ENCODE measurements at places on chromosomes 1 and 21.
A peak's percentile ranks its signal among the peaks of the same experiment; 100 is the strongest.

GRCh38 chr1:15923241-15923640 is 52.7 kb downstream of the ZBTB17 start:
- DNase-seq = no peak

DNA sequence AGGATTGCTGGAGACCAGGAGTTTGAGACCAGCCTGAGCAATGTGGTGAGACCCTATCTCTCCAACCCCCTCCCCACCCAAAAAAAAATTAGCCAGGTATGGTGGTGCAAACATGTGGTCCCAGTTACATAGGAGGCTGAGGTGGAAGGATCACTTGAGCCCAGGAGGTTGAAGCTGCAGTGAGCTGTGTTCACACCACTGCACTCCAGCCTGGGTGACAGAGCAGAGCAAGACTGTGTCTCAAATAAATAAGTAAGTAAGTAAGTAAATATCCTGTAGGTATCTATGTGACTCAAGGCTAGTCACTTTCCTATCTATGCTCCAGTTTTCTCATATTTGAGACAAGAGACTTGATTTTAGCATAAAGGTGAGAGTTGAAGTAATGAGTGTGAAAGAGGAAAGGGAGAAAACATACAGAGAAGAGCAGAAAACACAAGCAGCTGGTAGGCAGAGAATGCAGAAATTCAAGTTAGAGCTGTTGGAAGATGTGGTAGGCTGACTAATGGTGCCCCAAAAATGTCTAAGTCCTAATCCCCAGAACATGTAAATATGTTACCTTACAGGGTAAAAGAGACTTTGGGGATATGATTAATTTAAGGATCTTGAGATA is 7.5 kb downstream of the PPP1R12B start:
- DNase-seq = no peak

DNA sequence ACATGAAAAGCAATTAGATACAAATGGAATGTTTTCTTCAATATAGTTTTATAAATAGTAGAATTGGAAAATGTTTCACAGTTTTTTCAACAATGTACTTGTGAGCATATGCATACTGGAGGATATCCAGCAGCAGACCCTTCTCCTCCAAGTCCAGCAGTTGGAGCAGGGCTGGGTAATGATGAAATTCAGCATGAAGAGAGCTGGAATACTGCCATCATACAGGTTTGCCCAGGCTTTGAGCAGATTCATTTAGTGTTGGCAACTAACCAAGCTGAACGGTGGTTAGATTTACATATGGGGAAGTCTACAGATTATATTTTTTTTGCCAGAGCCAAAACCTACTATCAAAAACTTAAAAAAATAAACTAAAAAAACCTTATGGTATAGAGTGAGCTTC is 38.3 kb downstream of the WDR3 start:
- DNase-seq = no peak

DNA sequence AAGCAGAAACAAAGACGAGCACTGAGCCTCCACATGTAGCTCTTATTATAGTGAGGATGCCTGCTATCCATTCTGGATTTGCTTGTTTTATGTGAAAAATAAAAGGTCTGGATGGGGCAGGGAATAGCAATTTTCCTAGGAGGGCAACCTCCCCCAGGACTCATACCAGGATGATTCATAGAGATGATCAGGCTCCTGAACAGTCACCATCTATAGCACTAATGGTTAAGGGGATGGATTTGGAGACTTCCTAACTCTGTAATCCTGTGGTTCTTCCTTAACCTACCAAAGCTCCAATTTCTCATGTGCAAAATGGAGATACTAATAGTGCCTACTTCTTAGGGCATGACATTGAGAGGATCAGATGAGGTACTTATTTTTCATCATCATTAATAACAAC is 34.5 kb upstream of the CD58 start:
- DNase-seq = no peak

DNA sequence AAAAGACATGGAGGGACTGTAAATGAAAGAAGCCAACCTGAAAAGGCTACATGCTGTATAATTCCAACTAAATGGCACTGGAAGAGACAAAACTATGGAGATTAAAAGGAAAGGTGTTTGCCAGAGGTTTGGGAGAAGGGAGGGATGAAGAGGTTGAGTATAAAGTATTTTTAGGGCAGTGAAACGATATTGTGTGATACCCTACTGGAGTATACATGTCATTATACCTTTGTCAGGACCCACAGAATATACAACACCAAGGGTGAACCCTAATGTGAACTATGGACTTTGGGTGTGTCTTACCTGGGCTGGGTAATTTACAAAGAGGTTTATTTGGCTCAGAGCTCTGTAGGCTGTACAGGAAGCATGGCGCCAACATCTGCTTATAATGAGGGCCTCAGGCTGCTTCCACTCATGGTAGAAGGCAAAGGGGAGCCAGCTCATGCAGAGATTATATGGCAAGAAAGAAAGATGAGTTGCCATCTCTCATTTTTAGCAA is 73.4 kb downstream of the CD2 start:
- DNase-seq = no peak

DNA sequence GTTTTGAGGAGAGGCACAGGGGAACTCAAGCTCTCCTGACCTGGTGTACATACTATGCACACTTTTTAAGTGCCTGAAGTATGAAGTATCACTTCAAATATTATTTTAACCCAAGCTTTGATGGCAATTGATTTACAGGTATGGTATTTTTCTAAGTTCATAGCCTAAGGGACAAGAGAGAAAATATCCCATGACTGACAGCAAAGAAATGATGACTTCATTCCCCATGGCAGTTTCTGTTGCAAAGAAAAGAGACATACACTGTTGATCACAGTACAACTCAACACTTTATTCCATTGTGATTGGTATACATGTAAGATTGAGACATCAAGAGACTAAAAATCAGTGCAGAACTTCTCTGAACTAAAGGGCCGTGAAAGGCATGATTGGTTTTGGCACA is 41.8 kb upstream of the BCL10 start:
- DNase-seq = no peak

- peak; percentile 28 for DNase-seq
These were observed 38.2 kb upstream of the WASF2 start for GRCh38 chr1:27527890-27528817.

- no peak for DNase-seq
These were observed 1.5 kb downstream of the RORC start for GRCh38 chr1:151830055-151830454.

DNA sequence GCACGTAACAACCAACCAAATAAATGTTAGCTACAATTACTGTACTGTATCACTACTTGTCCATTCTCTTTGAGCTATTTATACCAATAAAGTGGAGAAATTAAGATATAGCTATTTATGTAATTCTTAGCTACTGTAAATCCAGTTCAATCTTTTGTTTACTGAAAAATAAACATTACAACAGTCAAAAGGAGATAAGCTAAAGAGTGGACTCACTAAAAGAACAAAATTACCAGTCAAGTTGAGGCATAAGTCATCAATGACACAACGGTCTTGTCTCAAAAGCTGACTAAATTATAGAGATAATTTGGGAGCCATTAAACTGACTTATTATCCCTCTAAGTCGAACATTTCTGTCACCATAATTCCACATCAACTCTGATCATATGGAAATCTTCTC is 22.5 kb downstream of the TGFBR3 start:
- no peak for DNase-seq

DNA sequence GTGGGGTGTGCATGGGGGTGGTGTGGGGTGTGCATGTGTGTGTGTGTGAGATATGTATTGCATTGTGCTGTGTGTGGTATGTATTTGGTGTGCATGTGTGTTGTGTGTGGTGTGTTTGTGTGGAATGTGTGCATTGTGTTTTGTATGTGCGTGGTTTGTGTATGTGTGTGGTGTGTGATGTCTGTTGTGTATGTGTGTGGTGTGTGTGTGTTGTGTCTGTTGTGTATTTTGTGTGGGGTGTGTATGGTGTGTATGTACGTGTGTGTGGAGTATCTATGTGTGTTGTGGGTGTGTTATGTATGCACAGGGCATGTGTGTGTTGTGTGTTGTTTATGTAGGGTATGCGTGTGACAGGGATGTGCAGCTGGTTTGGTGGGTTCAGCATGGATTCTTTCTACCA is 67.8 kb upstream of the COG2 start:
- DNase-seq = no peak

DNA sequence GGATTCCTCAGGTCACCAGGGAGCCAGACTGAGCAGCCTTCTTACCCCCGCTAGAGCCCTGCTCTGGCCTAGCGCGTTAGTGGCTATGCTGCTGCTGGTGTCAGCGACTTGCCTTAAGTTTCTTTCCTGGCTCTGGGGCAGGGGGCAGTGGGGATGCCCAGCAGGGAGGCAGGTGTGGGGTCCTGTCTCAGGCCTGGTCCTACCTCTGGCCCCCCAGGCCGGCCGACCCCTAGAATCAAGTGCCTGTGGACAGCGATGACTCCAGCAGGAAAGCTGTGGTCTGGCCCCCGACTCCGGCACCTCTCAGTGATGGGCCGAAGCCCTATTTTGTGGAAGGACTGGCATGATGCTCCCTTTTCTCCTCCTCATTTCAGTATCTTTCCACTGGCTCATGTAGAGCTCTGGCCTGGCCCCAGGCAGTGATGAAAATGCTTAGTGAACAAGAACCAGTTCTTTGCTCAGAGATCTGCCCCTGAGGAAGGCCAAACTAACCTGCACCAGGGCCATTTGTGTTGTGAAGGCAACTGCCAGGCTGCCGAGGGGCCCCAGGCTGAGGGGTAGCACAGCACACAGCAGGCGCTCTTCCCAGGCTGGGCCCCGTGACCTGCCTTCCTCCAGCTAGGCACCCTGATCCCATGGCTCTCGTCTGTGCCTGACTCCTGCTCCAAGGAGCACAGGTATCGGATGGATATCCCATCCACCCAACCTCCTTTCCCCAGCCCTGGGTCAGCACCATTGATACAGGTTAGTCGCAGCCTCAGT is 23.7 kb downstream of the MRPL37 start:
- no peak for DNase-seq

DNA sequence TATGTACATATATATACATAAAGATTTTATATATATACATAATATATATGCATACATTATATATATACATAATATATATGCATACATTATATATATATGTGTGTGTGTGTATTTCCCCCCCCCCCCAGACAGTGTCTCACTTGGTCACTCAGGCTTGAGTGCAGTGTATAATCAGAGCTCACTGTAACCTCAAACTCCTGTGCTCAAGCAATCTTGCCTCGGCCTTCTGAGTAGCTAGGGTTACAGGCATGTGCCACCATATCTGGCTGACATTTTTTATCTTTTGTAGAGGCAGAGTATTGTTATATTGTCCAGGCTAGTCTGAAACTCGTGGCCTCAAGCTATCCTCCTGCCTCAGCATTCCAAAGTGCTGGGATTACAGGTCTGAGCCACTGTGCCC is 9.0 kb upstream of the FUBP1 start:
- DNase-seq = no peak

DNA sequence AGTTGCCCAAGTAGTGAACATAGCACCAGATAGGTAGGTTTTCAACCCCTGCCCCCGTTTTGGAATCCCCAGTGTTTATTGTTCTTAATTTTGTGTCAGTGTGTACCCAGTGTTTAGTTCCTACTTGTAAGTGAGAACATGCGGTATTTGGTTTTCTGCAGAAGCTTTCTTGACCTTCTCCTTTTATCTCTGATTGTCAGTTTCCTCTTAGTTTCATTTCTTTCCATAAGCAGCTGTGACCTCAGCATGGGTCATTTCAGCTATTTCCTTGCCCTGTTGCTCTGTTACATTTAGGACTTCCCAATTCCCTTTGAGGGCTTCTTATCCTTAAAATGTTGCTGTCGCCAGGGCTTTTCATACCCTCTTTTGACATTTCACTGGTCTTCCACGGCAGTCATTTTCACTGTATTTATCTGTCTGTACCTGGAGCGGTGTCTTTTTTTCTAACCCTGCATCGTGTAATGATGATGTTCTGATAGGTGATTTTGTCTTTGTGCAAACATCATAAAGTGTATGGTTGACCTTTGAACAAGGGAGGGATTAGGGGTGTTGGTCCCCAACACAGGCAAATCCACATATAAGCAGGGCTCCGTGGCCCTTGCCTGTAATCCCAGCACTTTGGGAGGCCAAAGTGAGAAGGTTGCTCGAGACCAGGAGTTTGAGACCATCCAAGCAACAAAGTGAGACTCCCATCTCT is 15.0 kb downstream of the ITSN1 start:
- DNase-seq = no peak

GRCh38 chr21:33975548-33976081 is 60.0 kb upstream of the ATP5PO start:
- peak; percentile 43 for DNase-seq

DNA sequence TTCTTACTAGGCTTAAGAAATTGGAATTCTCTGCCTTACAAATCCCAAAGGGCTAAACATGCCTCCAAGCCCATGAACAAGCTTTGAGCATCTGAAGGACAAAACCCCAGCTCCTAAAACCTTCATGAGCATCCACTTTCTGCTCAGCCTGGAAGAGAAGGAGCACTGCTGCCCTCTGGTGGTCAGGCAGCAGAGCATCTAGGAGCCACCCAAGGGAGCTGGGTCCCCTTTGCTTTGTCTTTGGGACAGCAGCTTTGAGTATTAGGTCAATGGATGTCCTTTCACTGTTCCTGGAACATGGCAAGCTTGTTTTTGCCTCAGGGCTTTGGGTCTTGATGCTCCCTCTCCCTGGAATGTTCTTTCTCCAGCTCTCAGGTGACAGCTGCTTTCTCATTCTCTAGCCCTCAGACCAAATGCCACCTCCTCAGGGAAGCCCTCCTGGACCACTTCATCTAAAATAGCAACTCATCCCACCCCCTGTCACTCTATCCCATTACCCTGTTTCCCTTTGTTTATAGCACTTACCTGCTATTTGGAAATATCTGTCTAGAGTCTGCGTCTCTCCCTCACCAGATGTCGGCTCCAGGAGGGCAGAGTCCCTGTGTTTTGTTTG is 25.7 kb downstream of the RAB7B start:
- DNase-seq = peak; percentile 52

DNA sequence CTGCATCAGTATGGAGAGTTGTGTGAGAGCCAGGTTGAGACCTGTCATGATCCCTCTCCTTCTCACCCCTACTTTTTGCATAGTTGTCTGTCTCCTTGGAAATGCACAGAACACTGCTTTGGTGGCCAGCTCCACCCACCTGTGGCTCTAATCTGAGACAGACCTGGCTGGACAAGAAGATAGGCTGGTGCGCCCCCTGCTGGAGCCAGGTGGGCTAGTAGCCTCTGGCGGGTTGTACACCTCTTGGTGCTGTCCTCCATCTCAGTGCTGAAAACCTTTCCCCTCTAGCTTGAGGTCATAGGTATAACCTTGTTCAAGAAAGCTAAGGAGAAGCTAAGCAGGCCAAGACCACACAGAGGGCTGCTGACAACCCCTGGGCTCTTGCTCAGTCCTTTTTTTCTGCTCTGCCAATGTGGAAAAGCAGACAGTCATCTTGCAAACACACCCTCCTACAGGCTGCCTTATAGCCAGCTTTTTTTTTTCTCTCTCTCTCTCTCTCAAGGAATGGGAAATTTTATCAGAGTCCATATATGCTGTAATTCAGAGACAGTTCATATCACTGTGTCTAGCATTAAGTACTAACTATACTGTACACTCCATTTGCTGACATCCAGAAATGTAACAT is 58.8 kb upstream of the SPATA6 start:
- no peak for DNase-seq

DNA sequence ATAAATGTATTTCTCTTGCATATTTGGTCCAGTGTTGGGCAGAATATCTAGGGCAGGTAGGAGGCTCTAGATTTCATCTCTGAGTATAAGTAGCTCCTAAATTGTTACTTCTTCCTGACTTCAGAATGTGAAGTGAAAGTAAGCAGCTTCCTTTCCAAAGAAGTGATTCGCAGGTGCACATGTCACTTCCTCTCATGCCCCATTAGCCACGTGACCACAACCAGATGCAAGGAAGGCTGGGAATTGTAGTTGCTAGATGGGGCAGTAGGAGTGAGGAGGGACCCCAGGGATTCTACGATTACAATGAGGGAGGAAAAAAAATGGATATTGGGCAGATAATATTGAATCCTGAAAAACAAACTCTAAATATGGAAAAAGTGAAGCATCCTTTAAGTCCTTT is 113.2 kb upstream of the CYYR1 start:
- DNase-seq = no peak
